ENCODE measurements at places on chromosomes 2 and 18.

DNA sequence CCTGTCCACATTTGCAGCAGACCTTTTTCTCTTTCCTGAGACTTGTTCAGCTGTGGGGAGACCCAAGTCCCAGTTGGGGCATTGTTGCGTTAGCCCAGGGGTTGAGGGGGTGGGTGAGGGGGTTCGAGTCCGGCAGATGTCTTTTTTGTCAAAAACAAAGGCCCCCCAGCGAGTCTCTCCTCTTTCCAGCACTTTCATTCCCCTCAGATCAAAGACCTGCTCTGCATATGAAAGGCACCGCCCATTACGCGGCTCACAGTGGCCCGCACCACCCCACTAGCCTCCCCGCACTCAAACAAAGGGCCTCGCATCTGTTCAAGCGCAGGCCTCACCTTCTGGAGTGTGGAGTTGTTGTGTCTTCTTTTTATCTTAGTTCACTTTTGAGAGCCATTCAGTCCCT is 25.2 kb downstream of the TRABD2A start:
- no peak for DNase-seq

GRCh38 chr2:37622450-37623100 is 48.9 kb downstream of the CDC42EP3 start:
- DNase-seq, result no peak

DNA sequence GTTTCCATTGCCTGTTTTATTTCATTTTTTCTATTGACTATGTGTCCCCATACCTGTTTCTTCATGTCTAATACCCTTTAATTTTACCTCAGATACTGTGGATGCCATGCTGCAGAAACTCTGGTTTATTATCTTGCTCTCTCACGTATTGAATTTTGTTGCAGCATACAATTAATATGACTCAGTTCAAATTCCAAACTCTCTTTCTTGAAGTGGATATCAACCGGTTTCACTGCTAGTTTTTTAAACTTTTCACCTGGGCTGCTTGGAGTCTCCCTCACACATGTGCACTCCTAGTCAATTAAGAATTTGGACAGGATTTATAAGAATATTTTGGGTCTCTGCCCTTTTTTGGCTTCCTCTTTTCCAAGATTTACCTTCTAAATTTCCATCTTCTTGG is 70.6 kb upstream of the CAPN13 start:
- DNase-seq, result no peak

- DNase-seq, result no peak
Observed at GRCh38 chr2:3233877-3234276, 143.7 kb downstream of the EIPR1 start.

GRCh38 chr18:58496937-58497336 is 132.0 kb downstream of the ALPK2 start:
- DNase-seq, result no peak

DNA sequence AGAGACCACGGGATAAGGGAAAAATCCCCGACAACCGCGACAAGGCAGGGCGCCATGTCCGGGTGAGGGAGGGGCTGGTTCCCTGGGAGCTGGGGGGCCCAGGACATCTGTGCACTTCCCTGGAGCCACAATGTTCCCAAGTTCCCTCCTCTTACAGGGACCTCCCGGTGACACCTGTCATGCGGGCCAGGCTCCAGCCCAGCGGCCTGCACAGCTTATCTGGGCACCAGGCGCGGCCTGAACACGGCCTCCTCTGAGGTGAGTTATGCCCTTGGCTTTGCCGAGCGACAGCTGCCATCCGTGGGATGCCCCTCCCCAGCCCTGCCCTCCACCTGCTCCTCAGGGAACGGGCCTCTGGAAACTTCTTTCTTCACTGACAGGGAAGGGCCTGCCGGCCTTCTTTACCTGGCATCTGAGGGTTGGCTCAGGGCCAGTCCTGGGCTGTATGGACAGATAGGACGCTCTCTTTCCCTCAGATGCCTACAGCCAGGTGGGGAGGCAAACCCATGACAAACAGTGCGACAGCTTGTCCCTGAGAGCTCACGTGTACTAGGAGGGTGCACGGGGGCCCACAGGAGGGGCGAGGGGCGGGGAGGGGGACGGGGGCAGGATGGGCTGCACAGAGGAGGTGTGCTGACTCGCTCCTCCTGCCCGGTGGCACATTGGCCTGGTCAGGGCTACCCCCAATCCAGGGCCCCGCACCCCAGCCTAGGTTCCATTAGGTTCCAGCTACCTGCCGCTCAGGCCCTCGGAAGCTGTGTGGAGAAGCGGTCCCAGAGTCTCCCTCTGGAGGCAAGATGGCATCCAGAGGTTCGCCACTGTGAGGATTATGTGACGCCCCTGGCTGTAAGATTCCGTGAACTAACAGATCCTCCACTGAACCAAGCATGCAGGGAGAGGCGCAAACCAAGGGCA is 34.9 kb upstream of the HPCAL1 start:
- DNase-seq, result no peak

GRCh38 chr2:48320742-48321141 is 209.2 kb upstream of the STON1 start:
- DNase-seq, result no peak

GRCh38 chr2:48845684-48846083 is 90.2 kb upstream of the LHCGR start:
- DNase-seq, result no peak

DNA sequence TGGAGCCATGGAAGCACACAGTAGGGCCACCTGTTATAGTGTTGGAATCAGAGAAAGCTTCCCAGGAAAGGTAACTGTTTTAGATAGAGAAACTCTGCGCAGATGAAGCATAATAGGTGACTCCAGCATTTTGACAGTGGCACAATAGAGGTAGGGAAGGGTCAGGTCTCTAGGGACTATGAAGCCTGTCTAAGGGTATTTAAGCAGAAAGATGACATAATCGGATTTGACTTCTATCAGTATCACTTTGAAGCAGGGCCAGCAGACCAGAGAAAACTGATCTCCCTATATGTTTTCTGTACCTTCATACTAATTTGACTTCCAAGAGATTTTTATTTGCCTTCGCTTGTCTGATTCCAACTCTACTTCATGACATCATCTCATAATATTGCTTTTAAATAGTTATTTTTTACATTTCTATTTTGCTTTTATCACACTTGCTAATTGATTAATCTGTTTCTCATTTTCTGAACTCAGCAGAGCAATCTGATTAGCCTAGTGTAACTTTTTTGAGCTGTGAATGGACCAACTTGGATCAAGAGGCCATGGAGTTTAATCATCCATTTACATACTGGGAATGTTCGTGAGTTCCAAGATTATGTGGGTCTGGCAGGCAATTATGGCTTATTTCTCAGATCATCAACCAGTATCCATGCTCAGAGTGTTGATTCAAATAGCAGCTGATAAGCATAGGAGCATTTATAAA is 8.4 kb upstream of the HIBCH start:
- no peak for DNase-seq

GRCh38 chr18:35729991-35730668 is 148.6 kb downstream of the GALNT1 start:
- DNase-seq, result no peak

DNA sequence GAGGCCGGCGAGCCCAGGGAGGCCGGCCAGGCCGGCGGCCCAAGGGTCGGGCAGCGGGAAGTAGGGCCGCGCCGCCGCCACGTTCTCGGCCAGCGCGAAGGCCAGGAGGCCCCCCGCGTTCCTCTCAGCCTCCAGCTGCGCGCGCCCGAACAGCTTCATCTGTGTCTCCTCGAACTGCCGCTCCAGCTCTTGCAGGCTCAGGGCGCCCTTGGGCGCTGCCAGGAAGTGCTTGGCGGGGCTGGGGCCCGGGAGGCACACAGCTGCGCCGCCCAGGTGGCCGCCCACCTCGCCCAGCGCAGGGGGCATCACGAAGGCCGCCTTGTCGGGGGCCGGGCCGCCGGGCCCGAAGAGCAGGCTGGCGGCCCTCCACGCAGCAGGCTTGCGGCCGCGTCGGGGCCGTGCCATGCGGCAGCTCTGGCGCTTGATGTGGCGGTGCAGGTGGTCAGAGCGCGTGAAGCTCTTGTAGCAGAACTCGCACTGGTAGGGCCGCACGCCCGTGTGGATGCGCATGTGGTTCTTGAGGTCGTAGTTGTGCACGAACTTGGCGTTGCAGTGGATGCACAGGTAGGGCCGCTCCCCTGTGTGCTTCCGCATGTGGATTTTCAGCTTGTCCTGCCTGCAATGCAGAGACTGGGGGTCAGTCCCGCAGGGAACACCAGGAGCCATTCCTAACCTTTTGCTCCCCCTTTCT is 99.0 kb upstream of the SMAD2 start:
- no peak for DNase-seq

GRCh38 chr2:43132683-43133301 is 93.6 kb downstream of the ZFP36L2 start:
- no peak for DNase-seq

- DNase-seq, result no peak
Observed at GRCh38 chr18:50819027-50819727, 639 bp downstream of the MRO start.

- DNase-seq, result no peak
Observed at GRCh38 chr2:51795248-51795888, 763.4 kb upstream of the NRXN1 start.

DNA sequence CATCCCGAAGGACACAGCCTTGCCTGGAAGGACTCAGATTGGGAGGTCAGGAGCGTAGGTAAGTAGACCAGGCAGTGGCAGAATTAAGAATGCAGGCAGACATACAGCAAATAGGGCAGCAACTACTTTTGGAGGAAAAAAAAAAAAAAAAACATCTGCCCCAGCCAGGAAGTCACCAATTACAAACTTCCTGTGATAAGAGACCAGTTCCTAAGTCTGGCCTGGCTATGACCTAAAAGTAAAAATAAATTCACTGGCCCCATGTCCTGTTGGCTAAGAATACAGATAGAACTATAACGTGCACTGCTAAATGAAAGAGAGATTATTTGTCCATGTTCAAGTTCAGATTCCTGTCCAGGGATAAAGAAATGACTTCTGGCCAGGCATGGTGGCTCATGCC is 45.2 kb upstream of the NOSTRIN start:
- no peak for DNase-seq

DNA sequence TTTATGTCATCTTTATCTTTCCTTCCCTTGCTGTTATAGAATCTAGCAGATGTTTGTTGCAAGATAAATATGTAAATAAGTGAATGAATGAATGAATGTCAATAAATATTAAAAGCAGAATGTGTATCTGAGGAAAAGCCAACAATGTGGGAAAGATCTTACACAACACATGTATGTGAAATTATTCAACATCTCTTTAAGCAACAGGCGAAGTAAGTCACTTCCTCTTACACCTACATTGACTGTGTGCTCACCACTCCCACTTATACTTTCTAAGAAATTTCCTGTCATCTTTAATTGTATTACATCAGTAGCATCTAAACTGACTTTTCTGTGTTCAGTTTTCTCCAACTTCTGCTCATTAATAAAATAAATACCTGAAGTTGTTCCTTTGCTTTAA is 43.0 kb downstream of the RAD51AP2 start:
- no peak for DNase-seq

- no peak for DNase-seq
Observed at GRCh38 chr2:170711774-170712652, 3.1 kb upstream of the SP5 start.

DNA sequence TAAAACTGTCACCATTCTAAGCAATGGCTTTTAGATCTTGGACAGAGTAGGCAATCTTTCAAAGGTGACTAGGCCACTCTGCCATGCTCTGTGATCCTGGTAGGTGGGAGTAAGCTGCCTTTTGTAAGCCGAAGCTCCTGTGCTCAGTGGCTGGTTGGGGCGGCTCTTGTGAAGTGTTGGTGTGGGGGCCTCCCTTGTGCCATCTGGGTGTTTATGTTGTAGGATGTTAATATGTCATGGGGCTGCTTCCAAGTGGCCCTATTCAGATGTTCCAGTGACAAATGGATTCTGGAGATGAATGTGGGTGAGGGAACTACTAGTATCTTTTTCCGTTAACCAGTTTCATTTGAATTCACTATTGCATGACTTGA is 116.8 kb upstream of the SPRED2 start:
- DNase-seq, result no peak

GRCh38 chr2:199868431-199869226 is 17.6 kb upstream of the FTCDNL1 start:
- DNase-seq, result no peak

DNA sequence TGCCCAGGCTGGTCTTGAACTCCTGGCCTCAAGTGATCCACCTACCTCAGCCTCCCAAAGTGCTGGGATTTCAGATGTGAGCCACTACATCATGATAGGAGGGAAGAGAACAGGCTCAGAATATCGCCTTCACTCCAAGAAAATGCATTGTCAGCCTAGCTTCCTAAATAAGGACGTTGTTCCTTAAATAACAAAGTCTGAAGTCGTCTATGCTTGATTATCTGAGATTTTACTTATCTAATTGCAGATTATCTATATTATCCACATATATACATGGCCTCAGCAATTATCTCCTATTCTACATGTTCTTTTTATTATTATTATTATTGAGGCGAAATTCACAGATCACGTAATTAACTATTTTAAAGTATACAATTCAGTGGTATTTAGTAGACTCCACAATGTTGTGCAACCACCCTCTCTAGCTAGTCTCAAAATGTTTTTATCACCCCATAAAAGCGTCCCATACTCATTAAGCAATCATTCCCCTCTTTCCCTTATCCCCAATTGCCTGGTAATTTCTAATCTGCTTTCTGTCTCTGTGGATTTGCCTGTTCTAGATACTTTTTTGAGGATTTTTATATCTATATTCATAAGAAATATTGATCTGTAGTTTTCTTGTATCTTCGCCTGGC is 95.1 kb upstream of the RFX8 start:
- no peak for DNase-seq

DNA sequence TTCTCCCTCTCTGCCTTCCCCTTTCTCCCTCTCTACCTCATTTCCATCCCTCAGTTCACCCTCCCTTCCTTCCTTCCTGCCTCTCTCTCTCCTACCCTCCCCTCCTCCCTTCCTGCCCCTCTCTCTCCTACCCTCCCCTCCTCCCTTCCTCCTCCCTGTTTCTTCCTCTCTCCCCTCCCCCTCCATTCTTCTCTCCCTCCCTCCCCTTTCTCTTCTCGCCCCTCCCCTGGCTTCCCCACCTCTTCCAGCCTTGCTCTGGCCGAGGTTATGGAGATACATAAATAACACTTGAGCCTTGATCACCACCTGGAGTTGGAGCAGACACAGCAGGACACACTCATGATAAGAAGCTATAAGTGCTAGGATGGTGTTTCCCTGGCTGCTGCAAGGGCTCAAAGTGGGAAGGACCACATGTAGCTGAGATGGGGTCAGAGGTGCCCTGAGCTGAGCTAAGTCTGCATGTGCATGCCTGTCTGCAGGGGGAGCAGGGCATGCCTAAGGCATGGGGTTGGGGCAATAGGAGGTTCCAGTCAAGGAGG is 326.1 kb upstream of the HS6ST1 start:
- DNase-seq, result no peak

DNA sequence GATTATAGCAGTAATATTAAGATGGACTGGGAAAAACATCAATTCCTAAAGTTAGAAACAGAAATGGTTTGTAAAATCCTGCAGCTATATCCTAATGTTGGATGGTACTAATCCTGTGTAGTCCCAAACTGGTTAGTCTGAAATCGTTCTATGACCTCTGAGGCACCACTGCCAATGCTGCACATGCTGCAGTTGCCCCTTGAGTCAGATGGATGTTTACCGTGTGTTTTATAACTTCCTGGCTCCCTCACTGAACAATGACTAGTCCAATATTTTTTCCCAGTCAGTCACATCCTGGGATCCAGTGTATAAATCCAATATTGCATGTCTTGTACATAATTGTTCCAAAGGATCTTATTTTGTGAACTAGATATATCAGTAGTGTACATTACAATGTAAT is 226.7 kb upstream of the PKDCC start:
- no peak for DNase-seq

GRCh38 chr18:59923539-59924196 is 23.9 kb downstream of the PMAIP1 start:
- DNase-seq, result no peak

GRCh38 chr2:46816846-46817726 is 98.5 kb downstream of the MCFD2 start:
- no peak for DNase-seq

Data from stimulated activated CD4-positive, alpha-beta T cell treated with anti-CD3 and anti-CD28 coated beads, Interleukin-1b, Interleukin-23, amount 100 ng/mL, for 1 hour (primary cell).